GM18507 (cell line): ENCODE measurements at places on chromosomes 2 and 18.

- no peak for DNase-seq
Measured at GRCh38 chr2:89845532-89845931, 1154.1 kb downstream of the RPIA start.

DNA sequence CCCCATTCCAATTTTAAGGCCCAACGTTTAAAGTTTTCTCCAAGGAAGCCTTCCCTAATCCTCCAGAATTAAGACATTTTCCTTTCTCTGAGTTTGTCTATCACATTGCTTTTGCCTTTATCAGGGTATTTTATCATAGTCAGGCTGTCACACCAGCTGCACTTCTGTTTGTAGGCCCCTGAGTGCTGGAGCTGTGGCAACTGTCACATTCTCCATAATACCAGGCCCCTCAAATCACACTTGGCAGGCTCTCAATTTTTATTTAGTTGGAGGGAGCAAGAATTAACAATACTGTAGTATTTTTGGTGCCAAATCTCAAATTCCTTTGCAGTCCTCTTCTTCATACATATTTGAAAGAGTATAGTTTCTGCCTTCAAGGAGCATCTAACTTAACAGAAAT lies 122.2 kb downstream of the FSHR start:
- DNase-seq: no peak

- DNase-seq: no peak
Measured at GRCh38 chr2:179606141-179606540, 255.3 kb downstream of the ZNF385B start.

DNA sequence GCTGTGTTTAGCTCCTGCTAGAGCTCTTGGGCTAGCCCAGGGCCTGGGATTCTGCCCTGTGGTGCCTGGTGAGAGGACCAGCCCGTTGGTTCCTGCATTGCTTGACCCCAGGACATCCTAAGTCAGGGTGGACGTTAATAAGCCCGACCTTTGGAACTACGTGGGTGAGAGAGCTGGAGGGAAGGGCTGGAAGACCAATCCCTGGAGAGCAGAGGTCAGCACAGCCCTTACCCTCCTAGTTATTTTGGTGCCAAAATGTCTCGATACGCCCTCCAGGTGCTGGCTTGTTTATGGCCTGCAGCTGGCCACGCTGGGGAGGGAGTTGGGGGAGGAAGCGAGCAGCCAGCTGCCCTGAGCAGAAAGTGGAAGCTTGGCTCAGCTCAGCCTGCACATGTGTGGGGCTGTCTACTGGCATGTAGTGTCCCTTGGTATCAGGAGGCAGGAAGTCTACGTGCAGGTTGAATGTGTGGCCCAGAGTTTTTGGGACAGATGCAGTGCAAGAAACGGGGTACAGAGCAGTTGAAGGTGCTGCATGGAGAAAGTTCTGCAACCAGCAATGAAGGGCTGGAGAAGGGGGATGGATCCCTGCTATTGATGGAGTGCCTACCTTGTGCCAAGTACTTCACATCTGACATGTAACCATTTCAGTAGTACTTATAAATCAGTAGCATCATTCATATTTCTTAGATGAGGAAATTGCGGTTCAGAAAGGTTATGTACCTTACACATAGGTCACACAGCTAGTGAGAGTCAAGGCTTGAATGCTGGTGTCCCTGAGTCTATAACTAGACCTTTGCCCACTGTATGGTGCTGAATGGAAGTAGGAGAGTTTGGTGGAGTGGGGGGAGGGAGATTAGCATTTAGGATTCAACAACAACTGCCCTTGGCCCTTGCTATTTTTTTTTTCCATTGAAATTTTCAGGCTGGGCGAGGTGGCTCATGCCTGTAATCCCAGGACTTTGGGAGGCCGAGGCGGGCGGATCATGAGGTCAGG lies 5.0 kb upstream of the DGKD start:
- DNase-seq: no peak

DNA sequence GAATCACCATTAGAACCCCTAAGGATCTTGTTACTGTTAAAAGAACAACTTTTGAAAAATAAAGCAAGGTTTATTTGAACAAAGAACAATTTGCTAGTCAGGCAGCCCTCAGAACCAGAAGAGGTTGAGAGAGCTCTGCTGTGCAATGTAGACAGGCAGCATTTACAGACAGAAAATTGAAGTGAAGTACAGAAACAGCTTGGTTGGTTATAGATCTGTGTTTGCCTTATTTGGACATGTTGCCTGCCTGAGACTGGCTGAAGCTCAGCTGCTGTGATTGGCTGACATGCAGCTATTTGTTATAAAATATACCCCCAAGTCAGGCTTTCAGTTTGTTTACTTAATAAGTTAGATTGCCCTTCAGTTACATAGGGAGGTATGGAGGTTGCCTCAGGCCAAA lies 12.5 kb downstream of the MSTN start:
- no peak for DNase-seq

GRCh38 chr18:37160038-37160820 lies 331.3 kb downstream of the KIAA1328 start:
- no peak for DNase-seq

DNA sequence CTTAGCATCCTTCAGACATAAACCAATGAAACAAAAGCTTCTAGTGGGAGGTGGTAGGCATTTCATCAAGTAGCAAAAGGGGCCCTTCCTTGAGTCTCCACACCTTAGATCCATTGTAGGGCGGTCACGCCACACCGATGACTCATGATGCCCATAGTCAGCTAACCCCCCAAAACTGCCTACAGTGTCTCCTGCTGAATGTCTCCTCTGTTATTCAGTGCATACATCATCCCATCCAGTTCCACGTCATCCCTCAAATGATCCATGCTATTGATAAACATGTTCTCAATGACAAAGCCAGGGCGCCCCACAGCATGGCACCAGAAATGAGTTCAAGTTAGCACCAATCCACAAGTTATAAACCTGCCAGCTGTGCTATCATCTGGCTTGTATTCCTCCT lies 57.4 kb upstream of the ACKR3 start:
- DNase-seq: no peak

DNA sequence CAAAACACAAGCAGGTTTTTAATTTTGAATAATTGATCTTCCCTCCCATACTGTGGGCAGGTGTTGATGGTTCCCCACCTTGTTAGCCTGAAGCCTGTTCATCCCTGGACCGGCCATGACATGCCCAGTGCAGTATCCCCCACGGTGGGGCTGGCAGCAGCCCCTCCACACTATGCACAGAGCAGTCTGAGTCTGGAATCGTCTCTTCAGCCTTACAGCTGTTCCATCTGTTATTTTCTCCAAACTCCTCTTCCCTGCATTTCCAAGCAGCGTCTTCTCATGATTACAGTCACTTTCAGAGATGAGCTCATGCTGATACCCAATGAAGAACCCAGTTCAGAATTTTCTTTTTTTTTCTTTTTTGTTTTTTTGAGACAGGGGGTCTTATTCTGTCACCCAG lies 68.2 kb downstream of the ADI1 start:
- no peak for DNase-seq

DNA sequence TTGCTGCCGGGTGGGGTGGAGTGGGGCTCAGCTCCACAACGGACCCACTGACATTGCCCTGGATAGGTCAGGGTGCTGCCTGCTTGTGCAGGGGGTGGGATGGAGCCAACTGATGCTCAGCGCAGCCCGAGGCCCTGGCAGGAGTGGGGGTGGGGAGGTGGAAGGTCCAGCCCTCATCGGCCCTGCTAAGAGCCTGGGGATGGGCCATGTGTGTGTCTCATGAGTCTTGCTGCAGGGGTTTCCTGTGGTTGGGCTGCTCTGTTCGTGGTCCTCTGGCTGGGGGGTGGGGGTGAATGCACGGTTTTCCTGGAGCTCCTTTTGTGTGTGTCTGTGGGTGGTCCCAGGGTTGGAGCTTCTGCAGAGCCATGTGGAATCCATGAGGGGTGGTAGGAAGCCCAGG lies 39.4 kb upstream of the GALR1 start:
- DNase-seq: no peak

DNA sequence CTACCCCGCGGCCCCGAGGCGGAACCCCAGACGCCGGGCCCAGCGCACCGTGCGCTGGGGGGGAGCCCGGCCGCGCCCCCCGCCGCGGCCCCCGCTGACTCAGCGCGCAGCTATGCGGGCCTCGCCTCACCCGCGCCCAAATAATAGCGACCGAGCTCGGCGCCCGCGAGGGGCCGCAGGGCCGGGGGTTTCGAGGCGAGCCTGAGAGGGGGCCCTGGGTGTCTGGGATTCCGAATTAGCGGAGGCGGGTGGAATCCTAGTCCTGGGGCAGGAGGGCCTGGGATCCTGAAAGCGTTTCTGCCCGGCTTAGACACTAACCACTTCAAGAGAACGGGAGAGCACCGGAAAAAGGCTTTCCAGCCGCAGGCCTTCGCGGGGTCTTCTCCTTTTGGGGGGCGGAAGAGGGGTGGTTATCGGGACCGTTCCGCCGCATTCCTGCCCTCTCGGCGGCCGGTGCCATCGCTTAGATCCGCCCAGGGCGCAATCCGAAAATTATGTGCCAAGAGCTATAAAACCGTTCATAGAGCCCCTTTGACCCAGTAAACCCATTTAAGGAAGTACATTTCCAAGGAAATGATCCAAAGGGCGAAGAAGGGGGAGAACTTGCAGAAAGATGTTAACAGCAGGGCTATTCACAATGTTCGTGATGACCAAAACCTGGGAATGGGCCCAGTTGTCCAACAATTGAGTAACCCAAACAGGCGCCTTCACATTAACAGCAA lies 681 bp upstream of the ROCK2 start:
- DNase-seq: no peak

DNA sequence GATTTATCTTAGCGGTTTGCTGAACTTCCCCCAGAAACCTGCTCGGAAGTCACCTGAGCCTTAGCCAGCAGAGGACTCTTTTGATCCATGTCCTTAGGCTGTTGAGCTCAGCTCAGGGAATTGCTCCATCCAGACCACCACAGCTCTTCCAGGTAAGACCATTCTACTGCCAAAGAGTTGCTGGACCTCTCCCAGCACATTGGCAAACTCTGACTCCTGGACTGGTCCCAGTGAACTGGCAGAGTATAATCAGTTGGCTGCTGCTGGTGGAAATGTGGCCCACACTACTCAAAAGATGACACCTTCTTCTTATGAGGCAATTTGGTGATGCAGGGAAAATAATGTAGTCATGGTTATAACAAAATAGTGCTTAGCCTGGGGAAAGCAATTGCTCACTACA lies 308.8 kb upstream of the FIGN start:
- no peak for DNase-seq

GRCh38 chr2:96120991-96121390 lies 4.6 kb upstream of the ADRA2B start:
- no peak for DNase-seq

GRCh38 chr18:1511619-1512311 lies 607.1 kb downstream of the ADCYAP1 start:
- no peak for DNase-seq

DNA sequence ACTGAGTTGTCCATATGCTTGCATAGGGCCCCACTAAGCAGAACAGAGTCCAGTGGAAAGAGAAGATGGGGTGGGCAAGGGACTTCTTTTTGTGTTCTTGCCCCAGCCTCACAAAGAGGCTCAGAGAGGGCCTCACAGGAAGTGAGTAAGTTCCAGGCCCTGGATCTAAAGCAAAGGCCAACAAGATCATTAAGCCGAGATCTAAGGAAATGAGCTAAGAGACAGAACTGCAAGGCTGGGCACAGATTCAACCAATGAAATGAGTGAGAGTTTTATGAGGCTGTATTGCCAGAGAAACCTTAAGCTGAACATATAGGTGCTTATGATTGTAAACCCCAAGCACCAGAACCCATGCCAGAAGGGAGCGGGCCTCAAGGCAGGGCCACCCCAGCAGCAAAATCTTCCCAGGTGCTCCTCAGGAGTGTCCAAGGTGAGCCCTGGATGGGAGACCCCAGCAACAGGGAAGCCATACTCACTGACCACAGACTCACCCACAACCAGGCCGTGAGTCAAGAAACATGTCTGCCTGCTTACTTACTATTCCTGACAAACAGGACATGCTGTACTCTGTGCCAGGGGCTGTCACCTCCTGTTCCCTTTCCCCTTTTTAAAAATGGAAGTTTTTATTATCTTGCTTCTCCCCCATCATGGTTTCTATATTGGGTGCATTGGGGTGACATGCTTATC lies 40.2 kb downstream of the SLC14A1 start:
- DNase-seq: no peak

GRCh38 chr2:12313445-12314126 lies 403.1 kb upstream of the TRIB2 start:
- no peak for DNase-seq

DNA sequence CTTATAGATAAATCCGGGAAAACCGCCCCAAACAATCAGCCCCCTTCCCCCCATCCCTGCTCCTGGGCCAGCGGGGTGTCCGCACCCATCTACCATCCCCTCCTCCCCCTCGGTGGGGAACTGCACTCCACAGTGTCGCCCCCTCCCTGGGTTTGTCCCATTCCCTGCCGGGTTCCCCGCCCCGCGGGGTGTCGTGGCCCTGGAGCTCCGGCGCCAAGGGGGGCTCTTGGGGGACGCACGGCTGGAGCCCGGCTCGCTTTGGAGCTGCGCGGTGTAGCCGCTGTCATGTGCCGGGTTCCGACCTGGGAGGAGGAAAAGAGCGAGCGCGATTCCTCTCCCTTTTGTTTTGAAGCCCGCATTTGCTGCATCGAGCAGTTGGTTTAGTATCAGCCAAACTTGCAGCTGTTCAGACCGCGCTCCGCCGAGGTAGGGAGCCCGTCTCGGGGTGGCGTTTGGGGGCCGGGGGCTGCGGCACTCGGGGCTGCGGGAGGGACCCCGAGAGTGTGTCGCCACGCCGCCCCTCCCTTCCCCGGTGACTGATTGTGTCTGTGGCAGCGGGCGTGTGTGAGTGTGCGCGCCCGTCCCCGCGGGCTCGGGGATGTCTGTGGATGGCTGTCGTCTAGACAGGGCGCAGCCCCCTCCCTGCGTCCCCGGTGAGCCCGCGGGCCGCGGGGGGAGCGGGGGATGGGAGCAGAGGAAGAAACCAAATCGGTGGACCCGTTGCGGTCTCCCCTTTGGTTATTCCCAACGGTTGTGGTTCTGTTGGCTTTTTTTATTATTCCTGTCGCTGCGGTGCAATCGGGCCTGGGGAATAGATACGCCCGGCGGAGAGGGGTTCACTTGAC lies 797 bp downstream of the CTIF start:
- no peak for DNase-seq

- DNase-seq: no peak
Measured at GRCh38 chr2:33425586-33426031, 50.8 kb upstream of the RASGRP3 start.

DNA sequence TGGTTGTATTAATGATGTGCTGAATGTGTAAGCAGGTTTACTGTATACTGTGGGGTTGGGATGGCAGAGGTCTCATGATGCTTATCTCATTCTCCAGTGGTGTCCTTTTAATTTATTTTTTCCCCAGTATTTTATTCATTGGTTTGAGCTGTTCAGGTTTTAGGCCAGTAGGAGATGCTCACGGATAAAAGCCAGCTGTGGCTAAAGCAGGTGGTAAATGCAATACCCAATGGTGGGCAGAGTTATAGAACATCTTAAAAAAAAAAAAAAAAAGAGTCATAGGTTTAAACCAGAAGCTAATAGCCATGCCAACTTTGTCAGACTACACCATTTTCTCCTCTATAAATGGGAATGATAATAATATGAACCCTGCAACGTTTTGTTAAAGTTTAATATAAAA lies 57.8 kb upstream of the NEUROD1 start:
- no peak for DNase-seq
